ENCODE measurements at places on chromosomes 16 and 17. TPM values are rescaled to one million over a fixed set of nuclear protein-coding genes. Genes with fewer than 3 reads are reported as not detected.

The KLHL10 gene
- 0.16 TPM for total RNA-seq

The CACNG5 gene
- total RNA-seq: 64.4 TPM

The SOX15 gene
- total RNA-seq: 3.2 TPM

The OR3A3 gene
- total RNA-seq: not detected

The ADAMTS18 gene
- total RNA-seq: 49.5 TPM

The TK1 gene
- total RNA-seq: 13.9 TPM

The KRTAP1-3 gene
- not detected for total RNA-seq

Data from camera-type eye (tissue), 1 donor.